Renal cortical epithelial cell (primary cell): ENCODE measurements at places on chromosomes 2 and 18. TPM values are rescaled to one million over a fixed set of nuclear protein-coding genes. Genes with fewer than 3 reads are reported as not detected.
A peak's percentile ranks its signal among the peaks of the same experiment; 100 is the strongest.

Gene DSC3
- total RNA-seq: 0.20 and 0.69 TPM in 2 replicates

Gene DAPL1
- total RNA-seq: 2.0 TPM in 1 of 2 replicates, not detected in the other

Gene ERMN
- total RNA-seq: not detected in 2 replicates

Gene LOXHD1
- not detected in 2 replicates for total RNA-seq

Gene ST8SIA3
- total RNA-seq: not detected in 2 replicates

GRCh38 chr2:14081521-14081920 lies 551.0 kb upstream of the LRATD1 start:
- peak; percentile 4 for DNase-seq

- no peak for DNase-seq
Observed at GRCh38 chr2:101698014-101698843, 722 bp downstream of the MAP4K4 start.

GRCh38 chr18:22169889-22170420 lies 566 bp downstream of the GATA6 start:
- DNase-seq: peak; percentile 14

DNA sequence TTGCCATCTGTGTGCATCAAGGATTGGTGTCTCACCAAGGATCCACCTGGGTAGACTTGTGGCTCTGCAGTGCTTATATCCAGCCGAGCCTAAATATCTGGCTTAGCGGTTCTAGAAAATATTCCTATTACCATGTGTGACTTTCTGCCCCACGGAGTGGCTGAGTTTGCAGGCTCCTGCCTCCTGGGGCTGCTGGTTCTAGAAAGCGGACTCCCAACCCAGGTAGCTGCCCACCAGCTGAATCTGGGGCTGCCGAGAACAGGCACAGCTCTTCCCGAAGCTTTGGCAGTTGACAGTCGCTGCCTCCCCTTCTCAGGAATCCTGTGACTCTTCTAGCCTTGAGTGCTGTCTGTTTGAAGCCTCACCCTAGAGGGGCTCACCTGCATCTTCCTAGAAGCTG lies 104.6 kb downstream of the TPGS2 start:
- DNase-seq: no peak

DNA sequence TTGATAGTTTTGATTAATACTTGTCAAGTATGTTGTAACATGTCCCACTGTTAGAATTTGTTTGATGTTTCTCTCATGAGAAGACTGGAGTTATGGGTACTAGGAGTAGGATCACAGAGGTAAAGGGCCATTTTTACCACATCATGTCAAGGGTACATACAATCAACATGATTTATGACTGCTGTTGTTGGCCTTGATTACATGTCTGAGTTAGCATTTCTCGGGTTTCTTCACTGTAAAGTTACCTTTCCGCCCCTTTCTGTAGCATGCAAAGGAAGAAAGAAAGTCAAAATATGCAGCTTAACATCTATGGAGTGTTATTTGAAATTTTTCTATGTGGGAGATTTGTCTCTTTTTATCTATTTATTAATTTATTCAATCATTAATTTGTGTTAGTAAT lies 1456.4 kb downstream of the SUCLG1 start:
- DNase-seq: no peak

- no peak for DNase-seq
Observed at GRCh38 chr18:13287372-13287771, 68.8 kb downstream of the LDLRAD4 start.
